ENCODE measurements at places on chromosomes 3 and 15.

DNA sequence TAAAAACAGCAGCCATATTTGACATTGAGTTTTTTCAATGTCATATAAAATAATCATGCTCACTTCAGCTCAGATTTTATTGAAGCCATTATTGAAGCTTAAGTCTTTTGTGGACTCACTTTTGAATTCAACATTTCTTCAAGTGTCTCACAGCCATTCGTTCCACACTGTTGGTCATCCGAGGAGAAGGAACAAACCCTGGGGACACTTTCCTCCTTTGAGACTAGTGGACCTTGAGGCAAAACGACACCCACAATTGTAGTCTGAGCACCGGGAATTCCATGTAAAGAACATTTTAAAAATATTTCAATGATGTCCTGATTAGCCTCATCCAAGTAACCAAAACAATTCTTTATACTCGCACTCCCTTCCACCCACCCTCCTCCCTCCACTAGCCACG lies 174.7 kb downstream of the CD47 start:
- no peak for DNase-seq

- no peak for DNase-seq
These were observed 345.1 kb downstream of the RORA start for GRCh38 chr15:60883691-60884640.

DNA sequence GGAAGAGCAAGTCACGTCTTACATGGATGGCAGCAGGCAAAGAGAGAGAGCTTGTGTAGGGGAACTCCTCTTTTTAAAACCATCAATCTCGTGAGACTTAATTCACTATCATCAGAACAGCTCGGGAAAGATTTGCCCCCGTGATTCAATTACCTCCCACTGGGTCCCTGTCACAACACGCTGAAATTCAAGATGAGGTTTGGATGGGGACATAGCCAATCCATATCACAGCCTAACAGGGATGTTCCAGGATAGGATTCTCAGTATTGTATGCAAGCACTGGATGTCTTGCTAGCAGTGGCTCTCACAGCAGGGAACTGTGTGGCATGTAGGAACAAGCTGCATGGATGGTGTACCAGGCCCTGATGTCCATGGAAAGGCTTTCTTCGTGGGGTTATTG lies 47.8 kb upstream of the SLC24A5 start:
- DNase-seq = no peak

DNA sequence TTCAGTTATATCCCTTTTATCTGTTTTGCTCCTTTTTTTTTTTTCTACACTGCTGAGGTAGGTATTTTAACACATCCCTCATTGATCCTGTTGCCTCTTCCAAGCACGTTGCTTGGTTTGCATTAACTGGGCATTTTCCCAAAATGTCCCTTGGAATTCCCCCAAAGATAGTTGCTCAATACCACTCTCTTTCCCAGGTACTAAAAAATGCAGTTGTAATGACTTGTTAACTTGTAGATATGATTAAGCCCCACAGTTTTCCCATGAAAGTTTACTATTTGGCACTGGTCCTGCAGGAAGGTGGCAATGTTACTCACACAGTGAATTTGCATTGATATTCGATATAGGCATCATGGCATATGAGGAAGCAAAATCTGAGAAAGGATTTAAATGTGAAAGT lies 67.1 kb downstream of the GRM7 start:
- no peak for DNase-seq

DNA sequence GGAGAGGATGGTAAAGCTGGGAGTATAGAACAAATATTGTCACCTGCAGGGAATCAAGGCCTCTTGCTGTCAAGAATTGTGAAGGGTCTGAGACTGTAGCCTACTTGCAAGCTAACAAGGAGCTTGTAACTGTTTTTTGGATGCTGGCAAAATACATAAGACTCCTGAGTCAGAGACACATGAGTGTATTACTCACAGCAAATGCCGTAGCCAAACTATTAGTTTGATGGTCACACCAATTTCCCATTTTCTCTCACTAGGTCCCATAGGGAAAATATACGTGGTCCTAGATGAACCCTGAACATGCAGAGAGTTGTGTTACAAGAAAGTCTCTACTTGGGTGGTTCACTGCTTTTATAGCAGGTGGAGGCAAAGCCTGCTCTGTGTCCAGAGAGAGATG lies 44.7 kb upstream of the LIPC start:
- no peak for DNase-seq

DNA sequence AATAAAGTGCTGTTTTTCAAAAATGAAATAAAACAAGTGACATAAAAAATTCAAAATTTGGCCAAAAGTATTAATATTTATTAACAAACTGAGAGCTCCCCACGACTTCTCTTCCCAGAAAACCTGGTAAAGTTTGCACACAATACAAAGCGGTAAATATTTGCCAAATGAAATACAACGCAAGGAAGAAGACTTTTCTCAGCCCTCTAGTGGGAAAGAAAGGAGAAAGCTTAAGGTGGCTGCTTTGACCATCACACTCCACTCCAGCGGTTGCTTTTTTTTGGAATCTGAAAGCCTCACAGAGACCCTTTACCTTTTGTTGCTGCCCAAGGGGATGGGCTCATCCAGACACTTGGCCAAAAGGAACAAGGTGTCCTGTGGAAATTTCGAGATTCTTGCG lies 1.1 kb upstream of the GK5 start:
- DNase-seq = no peak

DNA sequence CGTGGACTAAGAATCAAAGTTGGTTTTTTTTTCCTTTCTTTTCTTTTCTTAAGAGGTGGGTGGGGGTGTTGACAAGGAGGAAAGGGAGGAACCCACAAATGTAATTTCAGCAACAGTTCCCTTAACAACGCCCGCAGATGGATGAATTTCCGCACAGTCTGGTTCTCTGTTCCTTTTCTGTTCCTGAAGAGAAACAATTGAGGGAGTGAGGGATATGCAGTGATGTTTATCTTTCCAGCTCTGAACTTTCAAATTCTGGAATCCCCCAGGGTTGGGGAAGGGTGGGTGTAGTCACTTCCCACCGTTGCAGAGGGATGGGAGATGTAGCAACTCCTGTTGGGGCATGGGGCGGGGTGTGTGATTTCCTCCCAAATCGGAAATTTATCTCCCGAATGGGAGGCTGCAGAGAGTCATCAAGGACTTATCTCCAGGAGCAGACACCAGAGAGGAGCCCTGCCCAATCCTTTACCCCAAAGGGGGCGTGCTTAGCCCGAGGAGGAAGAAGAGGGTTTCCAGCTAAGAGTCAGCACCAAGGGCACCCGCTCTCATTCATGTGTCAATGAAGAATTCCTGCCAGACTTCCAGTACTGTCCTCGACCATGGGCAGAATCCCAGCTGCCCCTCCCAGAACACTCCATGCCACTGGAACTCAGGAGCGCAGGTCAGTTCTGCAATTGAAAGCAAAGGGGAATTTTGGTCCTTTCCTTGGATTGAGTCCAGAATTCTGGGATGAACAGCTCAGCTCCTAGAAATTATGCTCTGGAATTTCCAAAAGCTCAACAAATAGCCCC lies 35.0 kb upstream of the CFAP161 start:
- no peak for DNase-seq

DNA sequence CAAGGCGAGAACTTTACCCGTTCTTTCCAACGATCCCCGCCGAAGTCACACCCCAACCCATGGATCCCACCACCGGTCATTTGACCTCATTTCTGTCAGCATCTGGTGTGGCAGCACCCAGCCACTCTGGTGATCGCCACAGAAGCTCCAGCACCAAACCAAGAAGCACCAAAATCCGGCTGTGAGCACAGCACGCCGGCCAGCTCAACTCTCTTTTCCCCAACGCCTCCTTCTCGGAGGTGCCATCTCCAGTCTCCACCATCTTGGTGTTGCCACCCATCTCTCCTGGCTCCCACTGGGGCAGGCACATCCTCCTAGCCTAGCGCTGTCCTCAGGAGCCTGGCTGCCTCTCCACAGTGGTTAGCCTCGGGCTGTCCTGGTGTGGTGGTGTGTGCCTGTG lies 6.5 kb downstream of the MUC4 start:
- no peak for DNase-seq

DNA sequence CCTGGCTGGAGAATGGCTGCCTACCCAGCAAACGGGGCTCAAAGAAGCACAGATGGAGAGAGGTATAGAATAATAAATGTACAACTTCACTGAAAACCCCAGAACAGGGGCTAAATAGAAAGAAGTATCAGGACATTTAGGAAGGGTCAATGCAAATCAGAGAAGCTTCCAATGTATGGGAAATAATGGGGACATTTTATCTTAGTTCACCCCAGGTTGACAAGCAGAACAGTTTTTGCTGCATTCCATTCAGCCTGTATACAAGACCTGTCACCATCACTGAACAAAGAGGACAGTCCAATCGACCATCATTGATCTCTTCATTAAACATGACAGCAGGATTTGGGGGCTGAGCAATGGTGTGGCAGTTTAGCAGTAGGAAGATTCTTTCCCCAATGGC lies 68.1 kb downstream of the MYH15 start:
- DNase-seq = no peak

- DNase-seq = no peak
These were observed 4.6 kb downstream of the P2RY1 start for GRCh38 chr3:152839511-152839910.

- no peak for DNase-seq
These were observed 30.5 kb upstream of the TIPARP start for GRCh38 chr3:156643729-156644389.

DNA sequence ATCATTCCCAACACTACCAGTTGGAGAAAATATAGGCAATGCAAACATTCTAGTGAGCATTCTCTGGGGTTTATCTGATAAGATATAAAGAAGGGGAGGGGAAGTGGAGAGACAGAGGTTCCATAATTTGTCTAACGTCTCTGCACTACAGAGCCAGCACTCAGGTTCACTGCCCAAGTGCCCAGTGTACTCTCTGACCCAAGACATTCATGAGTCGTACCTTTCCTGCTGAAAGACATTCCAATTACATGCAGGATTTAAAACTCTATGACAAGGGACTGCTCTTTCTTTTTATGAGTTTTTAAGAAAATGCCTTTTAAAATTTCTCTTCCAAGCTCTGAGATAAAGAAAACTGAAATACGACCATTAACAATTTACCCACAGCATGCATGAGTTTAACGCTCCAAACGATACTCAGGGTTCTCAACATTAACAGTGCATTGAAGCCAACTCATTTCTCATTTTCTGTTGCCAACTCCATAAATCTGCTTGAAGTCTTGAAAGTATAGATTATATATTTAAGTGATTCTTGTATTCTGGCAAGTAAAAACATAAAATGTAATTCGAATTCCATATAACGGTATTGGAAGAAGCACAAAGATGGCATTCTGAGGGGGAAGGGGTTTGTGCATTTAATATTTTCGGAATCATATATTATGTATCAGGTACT lies 193.4 kb downstream of the SUCLG2 start:
- DNase-seq = no peak

Measured in stimulated activated CD8-positive, alpha-beta memory T cell treated with anti-CD3 and anti-CD28 coated beads, Interleukin-2, amount 100 ng/mL, for 48 hours (primary cell).